CD4-positive, alpha-beta T cell (primary cell): ENCODE measurements at places on chromosomes 4 and X.

DNA sequence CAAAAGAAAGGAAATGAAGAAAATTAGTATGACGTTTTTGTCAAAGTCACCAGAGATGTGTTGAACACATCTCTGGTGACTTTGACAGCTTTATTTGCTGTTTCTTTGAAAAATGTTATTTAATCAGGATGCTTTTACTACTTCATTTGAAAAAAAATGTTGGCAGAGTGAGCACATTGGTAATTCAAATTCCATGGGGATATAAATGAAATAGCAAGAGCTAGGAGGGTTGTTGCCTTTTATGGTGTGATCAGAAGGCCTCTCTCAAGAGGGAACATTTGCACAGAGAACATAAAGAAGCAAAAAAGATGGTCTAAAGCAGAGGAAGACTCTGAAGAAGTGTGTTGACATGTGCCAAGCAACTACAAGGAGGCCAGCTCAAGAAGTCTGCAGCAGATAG lies 46.6 kb upstream of the CXCL8 start:
- no peak for DNase-seq

DNA sequence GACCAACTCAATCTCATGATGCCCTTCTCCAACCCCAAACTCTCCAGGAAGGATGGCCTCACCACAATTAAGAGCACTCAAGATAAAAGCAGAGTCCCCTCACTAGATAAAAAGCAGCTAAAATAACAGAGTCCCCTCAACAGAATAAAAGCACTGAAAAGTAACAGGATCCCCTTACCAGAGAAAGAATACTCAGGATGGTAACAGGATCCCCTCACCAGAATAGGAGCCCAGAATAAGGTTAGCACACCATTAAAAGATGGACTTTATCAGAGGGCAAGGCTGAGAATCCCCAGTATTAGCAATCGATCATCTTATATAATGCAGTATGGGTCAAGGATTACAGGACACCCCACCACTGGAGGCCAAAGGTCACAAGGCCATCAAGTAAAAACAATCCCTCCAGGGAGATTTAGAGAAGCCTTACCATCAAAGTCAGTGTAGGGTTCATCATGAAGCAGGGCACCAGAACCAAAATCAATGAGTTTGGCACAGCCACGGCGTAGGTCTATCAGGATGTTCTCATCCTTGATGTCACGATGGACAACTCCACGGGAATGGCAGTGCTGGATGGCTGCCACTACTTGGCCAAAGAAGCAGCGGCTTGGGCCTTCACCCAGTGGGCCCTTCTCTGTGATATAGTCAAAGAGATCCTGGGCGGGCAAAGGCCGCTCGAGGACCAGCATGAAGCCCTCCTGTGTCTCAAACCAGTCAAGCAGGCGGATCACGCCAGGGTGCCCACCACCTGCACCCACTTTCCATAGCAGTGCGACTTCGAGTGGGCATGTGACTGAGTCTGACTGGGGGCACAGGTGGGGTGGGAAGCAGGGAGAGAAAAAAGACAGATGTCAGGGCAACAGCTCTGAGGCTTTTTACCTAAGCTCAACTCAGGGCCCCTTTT lies 3.4 kb upstream of the SLC35A2 start:
- no peak for DNase-seq

GRCh38 chrX:9196961-9197640 lies 163.2 kb upstream of the FAM9B start:
- DNase-seq = no peak

GRCh38 chr4:88720451-88721428 lies 23.1 kb upstream of the NAP1L5 start:
- no peak for DNase-seq

DNA sequence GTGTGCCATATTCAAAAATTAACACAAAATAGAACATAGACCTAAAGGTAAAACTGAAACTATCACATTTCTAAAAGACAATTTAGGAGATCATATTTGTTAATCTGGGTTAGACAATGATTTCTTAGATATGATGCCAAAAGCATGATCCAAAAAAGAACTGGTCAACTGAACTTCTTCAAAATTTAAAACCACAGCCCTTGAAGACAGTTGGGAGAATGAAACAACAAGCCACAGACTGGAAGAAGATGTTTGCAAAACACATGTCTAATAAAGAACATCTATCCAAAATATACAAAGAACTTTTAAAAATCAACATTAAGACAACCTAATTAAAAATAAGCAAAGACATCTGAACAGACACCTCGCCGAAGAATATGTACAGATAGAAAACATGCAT lies 19.5 kb downstream of the COMMD8 start:
- no peak for DNase-seq

GRCh38 chrX:69396916-69397315 lies 107.2 kb upstream of the NALF2 start:
- no peak for DNase-seq

GRCh38 chr4:8205241-8205707 lies 6.2 kb downstream of the SH3TC1 start:
- DNase-seq = no peak

DNA sequence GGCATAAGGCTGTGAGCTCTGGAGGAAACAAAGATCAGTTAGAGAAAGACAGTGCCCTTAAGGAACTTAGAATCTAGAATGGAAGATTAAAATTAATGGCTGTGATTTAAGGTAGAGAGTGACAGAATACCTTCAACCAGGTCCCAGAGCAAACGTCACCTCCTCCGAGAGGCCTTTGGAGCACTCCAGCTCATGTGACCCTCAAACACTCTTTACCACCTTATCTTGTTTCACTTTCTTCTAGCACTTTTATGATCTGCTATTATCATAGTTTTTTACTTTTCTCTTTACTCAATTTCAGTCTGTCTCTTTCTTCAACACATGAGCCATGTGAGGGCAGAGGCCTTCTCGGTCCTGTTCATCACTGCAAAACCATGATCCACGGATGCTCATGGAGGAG lies 187.0 kb downstream of the SMIM20 start:
- no peak for DNase-seq

GRCh38 chr4:41678086-41678816 lies 70.3 kb downstream of the PHOX2B start:
- DNase-seq = no peak

DNA sequence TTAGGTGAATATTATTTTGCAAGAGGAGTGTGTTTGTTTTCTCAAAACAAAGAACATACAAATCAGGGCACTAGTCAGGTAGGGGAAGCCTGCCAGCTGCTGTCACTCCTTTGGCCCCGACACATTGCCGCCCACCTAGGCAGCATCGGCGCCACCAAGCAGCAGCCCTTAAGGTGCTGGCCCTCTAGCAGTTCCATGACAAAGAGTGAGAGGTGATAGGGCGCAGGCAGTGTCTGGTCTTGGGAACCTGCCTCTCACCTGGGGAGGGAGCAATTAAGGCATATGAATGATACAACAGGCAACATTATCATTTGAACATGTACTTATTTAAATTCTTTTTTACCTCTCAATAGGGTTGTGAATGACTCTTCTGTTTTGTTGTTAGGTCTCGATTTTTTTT lies 135.1 kb downstream of the PLS3 start:
- DNase-seq = no peak

DNA sequence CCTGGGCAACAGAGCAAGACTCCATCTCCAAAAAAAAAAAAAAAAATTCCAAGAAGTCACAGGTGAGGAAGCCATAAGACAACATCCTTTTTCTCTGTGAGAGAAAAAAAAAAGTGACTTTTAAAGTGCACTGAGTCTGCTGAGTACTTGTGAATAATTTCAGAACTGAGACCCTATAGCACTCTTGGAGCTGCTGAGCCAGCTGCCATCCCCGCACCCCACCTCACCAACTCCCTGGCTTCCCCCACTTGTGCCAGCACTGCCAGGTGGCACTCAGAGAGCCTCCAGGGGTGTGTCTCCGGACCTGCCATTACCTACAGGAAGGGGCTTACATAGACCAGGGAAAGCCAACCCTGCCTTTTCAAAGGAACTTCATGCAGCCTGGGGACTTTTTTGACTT lies 39.2 kb upstream of the HS3ST1 start:
- no peak for DNase-seq

- no peak for DNase-seq
Measured at GRCh38 chr4:29390921-29391320, 1329.2 kb upstream of the PCDH7 start.

DNA sequence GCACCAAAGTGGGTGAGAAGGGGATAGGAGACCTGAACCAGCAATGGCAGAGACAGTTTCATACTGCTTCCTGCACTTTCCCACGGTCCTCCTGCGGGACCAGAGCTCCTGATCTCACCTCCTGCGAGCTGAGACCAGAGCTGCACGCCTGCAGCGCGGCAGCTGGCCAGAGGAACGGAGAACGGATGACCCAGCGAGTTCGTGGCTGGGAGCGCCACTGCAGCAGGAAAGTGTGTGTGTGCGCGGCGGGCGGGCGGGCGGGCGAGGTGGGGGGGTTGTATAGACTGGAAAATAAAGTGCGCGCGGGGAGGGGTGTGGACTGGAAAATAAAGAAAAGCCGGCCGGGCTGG lies 16.5 kb downstream of the MCF2 start:
- DNase-seq = no peak

DNA sequence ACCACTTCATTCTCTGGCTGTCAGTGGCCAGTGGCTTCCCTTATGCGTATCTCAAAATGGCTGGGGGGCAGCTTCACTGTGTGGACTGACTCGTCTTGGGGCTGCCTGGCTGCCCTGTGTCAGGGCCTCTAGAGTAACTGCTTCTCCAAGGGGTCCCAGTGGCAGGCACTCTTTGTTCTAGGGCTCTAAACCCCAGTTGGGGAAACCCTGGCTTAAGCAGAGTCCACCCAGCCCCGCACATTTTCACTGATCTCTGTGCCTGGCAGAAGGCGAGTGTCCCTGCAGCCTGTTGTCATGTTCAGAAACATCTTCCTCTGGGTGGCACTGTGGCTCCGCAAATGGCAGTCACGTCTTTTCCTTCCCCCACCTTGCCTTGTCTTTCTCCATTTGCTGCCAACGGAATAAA lies 59.7 kb downstream of the NBDY start:
- DNase-seq = no peak

GRCh38 chr4:162865102-162865501 lies 301.6 kb downstream of the NAF1 start:
- DNase-seq = no peak

- DNase-seq = no peak
Measured at GRCh38 chr4:38958453-38959190, 73.6 kb downstream of the TMEM156 start.

DNA sequence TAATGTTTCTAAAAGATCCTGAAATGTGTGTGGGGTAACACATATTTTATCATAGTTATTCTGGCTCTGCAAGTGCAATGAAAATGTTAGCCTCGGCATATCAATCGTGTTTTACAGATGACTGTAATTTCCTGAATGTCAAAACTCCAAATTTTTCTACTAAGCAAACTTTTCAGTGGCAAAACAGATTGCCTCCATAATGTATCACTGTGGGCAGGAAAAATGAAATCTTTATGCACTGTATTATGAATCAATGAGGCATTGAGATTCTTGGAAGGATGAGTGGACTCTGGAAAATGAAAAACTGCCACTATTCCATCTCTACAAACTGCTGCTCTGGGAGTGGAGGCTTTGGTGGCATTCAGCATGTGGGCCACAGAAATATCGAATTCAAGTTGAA lies 160.1 kb upstream of the MBNL3 start:
- DNase-seq = no peak

DNA sequence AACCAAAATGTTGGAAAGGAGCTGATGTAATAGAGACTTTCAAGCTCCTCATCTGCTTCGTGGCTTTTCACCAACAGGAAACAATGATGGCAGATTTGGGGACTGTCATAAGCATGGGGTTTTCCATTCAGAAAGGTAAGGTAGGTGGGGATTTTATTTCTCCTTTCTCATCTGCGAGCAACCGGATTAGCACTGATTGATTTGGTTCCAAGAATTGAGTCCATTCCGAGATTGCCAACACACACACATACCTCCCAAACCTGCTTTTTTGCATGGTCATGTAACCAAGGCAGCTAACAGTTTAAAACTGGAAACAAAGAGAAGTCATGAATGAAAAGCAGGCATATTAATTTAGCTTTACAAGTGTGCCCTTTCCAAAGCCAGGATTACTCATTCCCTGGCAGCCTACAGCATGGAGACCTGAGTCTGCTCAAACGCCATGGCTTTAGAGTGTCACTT lies 63.0 kb upstream of the LNX1 start:
- no peak for DNase-seq

GRCh38 chr4:17920681-17921080 lies 100.9 kb downstream of the LCORL start:
- DNase-seq = no peak

DNA sequence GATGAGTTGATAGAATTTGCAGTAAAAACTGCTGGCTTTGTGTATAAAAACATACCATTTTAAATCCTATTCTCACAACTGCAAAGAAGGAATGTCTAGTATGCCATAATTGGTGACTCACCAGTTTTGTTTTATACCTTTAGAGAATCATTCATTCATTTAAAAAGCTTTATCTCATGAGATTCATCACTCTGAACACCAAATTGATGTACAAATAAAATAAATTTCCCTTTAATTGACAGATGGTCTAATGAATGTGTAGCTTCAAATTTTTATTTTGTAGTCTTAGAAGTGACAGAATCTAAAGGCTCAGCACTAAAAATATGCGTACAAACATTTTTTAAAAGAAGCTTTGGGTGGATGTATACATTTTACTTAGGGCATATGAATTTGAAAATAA lies 492.5 kb downstream of the GALNTL6 start:
- no peak for DNase-seq

DNA sequence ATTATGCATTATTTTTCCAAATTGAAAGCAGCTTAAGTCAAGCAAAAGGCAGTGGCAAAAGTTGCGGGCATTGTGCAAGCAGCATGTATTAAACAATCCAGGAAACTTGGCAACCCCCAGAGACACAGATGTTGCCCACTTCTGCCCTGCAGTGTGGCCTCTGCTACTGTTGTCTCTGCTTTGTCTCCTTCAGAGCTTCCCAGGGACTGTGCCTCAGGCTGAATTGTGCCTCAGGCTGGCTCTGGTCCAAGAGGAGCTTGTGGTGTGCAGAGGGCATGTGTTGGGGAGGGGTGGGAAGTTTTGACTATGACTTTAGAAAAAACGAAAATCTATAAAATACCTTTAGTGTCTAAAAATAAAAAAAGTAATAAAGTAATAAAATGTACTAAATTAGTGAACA lies 201.4 kb downstream of the CCSER1 start:
- no peak for DNase-seq
